ENCODE measurements at places on chromosomes 16 and 17.

GRCh38 chr17:39921323-39921722 is 2.9 kb upstream of the GSDMB start:
- no peak for DNase-seq

- no peak for DNase-seq
Measured at GRCh38 chr17:51613255-51613654, 352.9 kb downstream of the UTP18 start.

GRCh38 chr17:58755577-58756245 is at the start of gene PPM1E:
PPM1E (plus strand) TSS chr17:58755854.
- DNase-seq = no peak

DNA sequence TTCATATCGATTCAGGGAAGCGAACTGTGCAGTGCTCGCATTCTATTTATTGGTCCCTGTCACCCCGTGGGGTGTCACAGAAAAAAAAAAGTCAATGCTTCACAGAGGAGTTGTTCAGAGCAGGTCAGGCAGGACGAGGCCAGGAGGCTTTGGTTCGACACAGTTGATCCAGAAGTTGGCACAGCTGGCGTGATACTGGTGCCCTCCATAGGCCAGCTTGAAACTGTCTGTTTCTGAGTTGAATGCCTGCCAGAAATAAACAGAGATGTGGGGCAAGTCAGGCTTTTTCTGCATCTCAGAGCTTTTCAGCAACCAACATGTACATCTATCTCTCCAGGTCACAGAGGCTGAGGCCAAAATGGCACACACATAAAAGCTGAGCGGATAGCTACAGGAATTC is 29.1 kb downstream of the DUSP14 start:
- DNase-seq = no peak

DNA sequence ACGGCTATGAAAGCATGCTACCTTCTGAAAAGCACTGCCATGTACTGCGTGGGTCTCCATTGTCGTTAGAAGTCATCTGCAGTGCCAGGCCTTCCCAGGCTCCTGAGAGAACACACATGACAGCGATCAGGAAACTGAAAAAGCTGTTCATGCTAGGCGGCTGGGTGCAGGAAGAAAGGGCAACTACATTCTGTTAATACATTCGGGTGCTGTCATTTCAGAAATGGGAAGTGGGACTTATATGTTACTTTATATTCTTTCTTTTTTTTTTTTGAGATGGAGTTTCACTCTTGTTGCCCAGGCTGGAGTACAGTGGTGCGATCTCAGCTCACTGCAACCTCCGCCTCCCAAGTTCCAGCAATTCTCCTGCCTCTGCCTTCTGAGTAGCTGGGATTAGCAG is 19.9 kb downstream of the CFAP20 start:
- DNase-seq = no peak

DNA sequence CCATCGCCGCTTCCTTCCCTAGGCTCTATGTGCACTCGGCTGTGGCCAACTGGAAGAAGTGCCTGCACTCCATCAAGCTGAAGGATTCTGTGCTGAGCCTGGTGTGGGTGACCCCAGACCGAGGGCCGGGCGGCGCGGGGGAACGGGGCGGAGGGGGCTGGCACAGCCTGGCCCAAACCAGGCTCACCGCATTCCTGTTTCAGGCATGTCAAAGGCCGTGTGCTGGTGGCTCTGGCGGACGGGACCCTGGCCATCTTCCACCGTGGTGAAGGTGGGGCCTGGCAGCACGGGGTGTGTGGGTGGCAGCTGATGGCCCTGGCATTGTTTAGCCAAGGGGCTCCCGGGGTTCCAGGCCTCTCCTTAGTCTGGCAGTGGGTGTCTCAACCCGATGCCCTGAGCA is 4.6 kb downstream of the NME3 start:
- DNase-seq = no peak

- DNase-seq = no peak
Measured at GRCh38 chr17:51435641-51436091, 175.3 kb downstream of the UTP18 start.

GRCh38 chr16:71172481-71173207 is 57.9 kb downstream of the HYDIN start:
- no peak for DNase-seq

- DNase-seq = no peak
Measured at GRCh38 chr17:35766903-35767510, 6.3 kb downstream of the C17orf50 start.

Measured in vagina (tissue), 2 donors.